ENCODE measurements at places on chromosomes 7 and 10.

GRCh38 chr7:76354981-76355730 is 3.6 kb downstream of the YWHAG start:
- no peak for DNase-seq

DNA sequence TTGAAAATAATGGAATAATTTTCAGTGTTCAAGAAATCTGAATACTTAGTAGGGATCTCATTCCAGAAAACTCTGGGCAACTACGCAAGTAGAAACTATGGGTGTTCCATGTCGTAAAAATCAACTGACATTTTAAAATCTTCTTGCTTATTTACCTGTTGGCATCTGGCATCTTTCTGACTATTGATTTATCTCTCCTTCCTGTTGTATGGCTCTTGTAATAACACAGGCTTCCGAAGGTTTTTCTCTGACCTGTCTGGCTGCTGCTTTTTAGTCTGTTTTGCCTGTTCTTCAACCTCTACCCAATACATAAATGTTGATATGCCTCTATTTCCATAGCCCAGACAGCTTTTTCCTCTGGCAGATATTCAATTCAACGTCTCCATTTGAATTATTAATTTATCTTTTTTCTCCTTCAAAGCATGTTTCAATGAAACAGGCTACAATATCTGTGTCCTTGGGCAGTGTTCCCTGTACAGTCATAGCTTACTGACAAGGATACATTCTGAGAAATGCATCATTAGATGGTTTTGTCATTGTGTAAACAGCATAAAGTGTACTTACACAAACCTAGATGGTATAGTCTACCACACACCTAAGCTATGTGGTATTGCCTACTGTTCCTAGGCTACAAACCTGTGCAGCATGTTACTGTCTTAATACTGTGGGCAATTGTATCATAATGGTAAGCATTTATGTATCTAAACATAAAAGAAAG is 105.9 kb upstream of the ETV1 start:
- no peak for DNase-seq

- DNase-seq, result no peak
Measured at GRCh38 chr7:124106575-124106974, 73.7 kb upstream of the TMEM229A start.

DNA sequence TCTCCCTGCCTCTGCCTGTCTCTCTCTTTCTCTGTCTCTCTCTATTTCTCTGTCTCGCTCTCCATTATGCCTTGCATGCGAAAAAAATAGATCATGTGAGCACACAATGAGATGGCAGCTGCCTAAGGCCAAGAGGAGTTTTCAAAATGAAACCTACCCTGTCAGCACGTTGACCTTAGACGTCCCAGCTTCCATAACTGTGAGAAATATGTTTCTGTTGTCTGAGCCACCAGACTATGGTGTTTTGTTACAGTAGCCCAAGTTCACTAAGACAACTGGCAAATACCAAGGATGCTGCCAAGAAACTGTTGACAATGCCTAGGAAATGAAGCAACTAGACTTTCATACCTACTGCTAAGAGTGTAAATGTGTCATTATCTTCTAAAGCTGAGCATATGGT is 70.6 kb upstream of the PLXDC2 start:
- no peak for DNase-seq

- no peak for DNase-seq
Measured at GRCh38 chr7:99123571-99124033, 20.3 kb downstream of the SMURF1 start.

GRCh38 chr10:18860631-18861240 is 187.9 kb upstream of the MALRD1 start:
- DNase-seq, result no peak

- DNase-seq, result no peak
Measured at GRCh38 chr10:86343761-86344160, 22.8 kb downstream of the GRID1 start.

All from activated naive CD4-positive, alpha-beta T cell treated with anti-CD3 and anti-CD28 coated beads, Interleukin-2, amount 50 U/mL, for 16 hours (primary cell).